ENCODE measurements at places on chromosomes 16 and 17.

- DNase-seq = no peak
Measured at GRCh38 chr17:28925912-28926365, 23.1 kb upstream of the DHRS13 start.

- no peak for DNase-seq
Measured at GRCh38 chr16:10033556-10033955, 148.7 kb downstream of the GRIN2A start.

DNA sequence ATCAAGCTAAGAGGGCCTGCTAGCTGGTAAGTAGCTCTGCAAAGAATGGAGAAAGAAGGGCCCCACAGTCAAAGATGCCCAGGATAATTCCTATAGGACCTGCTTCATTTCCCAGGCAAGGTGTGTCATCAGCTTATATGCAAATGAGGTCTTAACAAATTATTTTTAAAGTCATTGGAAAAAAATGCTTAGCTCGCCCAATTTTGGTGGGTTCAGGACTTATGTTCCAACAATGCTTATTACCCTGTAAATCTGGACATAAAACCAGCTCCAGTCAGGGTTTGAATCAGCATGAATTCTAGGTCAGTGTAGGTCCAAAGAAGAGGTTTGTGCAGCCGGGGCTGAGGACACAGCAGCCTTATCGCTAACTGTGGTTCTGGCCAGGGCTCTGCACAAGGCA, 25.4 kb downstream of the ACLY start:
- DNase-seq = no peak

GRCh38 chr17:27454089-27454488, 2.2 kb upstream of the KSR1 start:
- no peak for DNase-seq

DNA sequence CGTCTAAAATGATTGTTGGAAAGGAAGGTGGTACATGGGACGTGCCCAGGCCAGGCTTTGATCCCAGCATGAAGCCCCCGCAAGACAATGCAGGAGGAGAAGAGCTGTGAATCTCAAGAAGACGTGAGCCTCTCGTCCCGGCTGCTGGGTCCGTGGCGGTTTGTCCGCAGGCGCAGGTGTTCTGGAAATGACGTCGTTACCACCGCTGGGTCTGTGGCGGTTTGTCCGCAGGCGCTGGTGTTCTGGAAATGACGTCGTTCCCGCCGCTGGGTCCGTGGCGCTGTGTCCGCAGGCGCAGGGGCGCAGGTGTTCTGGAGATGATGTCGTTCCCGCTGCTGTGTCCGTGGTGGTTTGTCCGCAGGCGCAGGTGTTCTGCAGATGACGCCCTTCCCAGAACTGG, 14.1 kb downstream of the SPG7 start:
- DNase-seq = no peak

GRCh38 chr17:55705847-55706246, 16.8 kb downstream of the TMEM100 start:
- no peak for DNase-seq

GRCh38 chr16:3180445-3180878, 7.5 kb upstream of the OR1F1 start:
- DNase-seq = no peak

DNA sequence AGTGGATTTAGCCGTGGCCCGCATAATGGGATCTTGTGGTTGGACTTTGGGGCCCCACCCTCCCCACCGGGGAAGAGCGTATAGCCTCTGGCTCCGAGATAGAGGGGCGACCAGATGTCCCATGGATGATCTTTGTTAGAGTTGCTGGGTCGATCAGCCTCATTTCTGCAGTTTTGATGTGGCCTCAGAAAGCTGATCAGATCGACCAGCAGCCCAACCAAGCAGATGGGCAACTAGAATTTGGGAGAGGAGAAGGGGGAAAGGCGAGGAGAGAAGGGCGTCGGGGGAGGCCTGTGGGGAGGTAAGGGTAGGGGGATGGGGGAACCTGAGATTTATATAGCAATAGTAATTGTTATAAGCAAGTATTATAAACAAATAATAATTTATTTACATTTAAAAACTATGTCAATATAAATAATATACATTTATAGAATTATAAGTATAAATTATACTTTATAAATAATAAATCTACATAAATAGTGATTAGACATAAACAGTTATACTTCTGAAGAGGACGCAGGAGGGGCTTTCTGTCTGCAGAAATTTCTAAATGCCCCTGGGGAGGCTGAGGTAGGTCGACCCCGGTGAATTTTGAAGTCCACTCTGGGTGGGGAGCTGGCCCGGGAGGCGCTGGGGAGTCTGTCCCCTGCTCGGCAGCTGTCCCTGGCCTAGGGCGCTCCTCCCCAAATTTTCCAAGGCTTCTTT, 136.3 kb downstream of the KCNJ12 start:
- no peak for DNase-seq

DNA sequence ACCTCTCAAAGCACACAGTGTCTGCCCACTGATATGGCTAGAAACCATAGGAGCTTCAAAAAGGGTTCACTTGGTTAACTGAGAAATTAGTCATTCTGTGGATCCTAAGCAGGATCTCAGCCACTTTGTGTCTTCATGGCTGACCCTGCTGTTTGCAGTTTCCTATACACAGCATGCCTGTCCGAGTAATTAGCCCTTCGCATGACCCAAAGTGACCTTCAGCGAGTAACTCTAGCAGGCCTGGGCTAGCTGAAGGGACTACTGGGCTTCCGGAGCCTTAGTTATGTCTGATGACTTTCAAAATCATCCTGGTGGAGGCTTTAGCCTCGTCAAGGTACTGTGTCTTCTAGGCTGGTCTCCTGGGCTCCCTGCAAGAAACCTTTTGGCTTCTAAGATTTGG, 28.9 kb upstream of the FBXW10B start:
- no peak for DNase-seq

GRCh38 chr16:66387817-66388332, 21.4 kb downstream of the CDH5 start:
- DNase-seq = no peak

GRCh38 chr17:81866440-81867169, 4.5 kb downstream of the ARHGDIA start:
- no peak for DNase-seq

GRCh38 chr16:49068224-49068623, 213.4 kb downstream of the CBLN1 start:
- no peak for DNase-seq

DNA sequence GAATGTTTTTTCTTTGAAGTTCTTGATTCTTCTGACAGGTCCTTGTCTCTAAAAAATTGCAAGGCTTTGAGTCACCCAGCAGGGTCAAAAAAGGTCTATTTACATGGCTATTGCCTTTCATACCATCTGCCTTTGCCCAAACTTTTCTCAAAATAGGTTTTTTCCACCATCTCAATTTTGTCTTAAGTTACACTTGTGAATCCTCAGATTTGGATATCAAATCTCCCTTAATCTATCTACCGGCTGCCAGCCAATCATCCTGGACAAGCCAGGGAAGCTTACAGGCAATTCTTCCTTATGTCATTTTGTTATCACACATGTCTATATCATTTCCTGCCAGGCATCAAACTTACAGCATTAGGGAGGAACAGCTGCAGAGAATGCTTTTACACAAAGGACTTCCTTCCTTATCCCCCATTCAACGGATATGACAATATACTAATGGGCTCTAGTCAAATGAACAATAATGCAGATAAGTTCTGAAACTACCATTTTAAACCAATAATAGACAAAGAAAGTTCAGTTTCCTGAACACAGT, 104.1 kb upstream of the CORO6 start:
- DNase-seq = no peak

- DNase-seq = no peak
Measured at GRCh38 chr16:78895681-78896080, 704.9 kb downstream of the MAF start.

DNA sequence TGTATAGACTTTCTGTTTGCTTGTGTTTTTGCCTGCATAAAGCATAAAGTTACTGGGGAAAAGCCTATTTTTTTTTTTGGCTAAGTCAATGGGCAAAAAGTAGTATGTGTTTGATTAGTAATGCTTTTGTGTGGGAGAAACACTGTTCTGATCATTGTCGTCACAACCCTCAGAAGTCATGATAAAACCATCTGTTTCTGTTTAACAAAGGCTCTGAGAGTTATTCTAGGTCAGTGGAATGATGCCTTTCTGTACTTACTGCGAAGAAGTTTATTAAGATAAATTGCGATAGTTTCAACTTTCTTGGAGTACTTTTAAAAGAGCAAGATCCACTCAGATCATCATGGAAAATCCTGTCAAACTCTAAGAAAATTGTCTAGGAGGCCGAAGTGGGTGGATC, 80.9 kb downstream of the PRKCA start:
- DNase-seq = peak; percentile 80

GRCh38 chr17:13650096-13650675, 48.5 kb upstream of the HS3ST3A1 start:
- DNase-seq = no peak

DNA sequence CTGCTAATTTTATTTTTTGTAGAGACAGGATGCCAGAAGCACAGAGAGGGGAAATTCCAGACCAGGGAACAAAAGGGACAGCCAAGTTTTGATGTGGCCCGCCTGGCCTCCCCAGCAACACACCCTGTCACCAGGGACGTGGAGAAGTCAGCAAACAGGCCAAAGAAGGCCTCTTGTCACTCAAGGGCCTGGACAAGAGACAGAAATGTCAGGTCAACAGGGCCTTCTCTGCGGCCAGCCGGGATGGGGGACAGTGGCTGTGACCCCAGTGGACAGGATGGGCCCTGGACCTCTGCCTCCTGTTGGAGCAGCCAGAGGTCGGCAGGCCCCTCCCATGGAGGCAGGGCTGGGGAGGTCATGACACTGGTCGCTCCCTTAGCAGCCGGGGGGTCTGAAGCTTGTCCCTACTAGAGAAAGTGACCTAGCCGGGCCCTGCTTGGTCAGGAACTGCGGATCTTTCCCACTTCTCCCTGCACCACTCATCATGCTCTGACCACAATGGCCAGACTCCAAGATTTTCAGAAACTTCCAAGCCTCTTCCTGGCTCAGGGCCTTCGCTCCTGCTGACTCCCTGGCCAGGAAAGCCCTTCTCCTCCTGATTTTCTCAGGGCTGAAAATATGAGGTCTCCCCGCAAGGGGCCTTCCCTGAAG, 9.2 kb upstream of the TVP23A start:
- DNase-seq = peak; percentile 42

DNA sequence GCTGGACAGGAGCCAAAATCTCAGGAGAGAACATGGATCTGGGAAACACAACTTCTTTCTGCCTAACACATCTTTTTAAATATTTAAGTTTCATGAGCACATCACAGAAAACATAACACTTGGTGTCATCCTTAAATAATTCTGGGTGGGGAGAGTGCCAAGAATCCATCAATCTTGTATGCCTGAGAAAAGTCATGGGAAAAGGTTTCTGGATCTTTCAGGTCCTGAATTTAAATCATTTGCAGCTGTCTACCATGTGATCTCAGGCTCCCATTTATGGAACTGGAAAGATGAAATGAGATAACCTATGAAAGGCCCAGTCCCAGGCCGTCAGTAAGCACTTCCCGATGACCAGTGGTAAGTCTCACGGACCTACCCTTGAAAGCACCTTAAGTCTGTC, 15.1 kb downstream of the CDH11 start:
- DNase-seq = no peak

DNA sequence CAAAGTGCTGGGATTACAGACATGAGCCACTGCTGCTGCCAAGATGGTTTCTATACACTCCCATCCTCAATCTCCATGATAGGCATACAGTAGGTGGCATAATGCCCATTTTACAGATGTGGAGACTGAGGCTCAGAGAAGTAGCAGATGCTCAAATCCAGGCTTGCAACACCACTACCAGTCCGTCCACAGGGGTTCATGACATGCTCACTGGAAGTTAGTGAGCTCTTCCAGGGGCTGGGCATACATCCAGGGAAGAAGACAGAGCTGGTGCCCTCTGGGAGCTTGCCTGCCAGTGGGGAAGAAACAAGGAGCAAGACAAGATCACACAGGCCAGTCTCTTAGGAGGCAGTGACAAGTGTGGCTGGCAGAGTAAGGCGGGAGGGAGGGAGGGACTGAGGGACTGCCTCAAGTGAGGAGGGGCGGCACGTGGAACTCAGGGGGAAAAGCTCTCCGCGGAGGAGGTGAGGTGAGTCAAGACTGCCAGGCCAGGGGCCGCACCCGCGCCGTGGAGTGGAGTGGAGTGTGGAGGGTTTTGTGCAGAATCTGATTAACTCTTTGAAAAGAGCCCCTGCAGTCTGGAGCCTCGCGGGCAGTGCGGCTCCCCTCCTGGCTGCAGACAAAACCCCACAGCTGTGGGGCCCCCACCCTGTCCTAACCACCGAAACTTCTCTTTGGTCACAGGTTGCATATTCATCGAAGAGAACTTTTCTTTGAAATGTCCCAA, 27.9 kb downstream of the SREBF1 start:
- no peak for DNase-seq

- no peak for DNase-seq
Measured at GRCh38 chr17:46139432-46140210, 53.6 kb downstream of the KANSL1 start.

DNA sequence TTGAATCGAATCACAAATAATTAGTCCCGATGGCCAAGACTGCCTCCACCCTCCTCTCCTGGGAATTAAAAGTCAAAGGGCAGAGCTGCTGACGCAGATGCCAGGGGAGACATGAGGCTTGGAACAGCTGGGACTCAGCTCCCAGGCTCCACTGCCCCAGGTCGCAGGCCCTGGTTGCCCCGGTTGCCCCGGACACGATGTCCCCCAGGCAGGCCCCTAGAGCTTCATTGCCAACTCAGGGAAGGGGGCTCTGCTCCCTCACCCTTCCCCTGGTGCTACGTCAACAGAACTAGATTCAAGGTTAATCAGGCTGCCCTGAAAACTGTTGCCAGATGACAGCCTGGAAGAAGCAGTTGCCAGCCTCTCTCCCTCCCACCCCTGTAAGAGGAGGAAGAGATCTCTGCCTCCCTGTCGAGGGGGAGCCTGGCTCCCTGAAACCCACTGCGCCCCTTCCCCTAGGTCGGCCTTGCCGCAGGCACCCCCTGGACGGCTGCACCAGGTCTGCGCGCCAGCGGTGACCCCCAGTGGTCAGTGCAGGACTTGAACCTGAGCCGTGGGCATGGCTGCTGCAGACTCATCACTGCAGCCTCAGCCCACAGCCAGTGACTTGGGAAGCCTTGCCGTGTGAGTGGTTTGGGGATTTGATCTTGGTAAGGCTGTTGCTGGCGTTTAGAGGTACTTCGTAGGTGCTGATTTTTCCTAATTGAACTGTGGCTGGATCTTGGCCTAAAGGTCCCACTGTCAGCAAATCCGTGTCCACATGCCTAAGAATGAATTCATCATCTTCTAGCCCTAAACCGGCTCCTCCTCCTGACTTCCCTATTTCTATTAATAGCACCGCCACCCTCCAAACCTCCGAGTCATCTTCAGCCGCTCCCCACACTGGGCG, 84.1 kb upstream of the TOB1 start:
- DNase-seq = peak; percentile 37

- DNase-seq = no peak
Measured at GRCh38 chr16:1614456-1615102, 2.4 kb downstream of the CRAMP1 start.

DNA sequence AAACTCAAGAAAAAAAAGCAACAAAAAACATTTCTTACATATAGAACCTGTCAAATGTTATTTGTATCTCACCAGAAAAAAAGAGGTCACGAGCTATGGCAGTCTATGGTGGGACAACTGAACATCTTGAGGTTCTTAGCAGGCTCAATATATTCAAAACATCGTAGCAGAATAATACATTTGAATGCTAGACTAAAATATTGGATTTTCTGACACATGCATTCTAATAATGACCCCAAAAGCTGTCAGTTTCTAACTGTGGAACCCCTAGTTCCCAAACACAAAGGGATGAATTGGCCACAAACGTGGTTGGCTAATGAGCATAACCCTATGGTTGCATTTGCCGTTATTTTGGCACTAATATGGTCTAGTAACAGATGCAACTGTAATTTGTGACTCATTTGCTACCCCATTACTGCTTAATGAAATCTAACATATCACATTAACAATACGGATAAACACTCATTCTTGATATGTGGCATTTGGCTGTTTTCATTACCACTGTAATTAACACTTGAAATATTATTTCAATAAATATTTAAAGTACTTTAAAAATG, 81.2 kb downstream of the TOX3 start:
- no peak for DNase-seq
